Trophoblast cell (in vitro differentiated cells and primary cell): ENCODE measurements at places on chromosomes 4 and X.

GRCh38 chr4:187171706-187172339 is 448.2 kb upstream of the FAT1 start:
- DNase-seq: no peak

DNA sequence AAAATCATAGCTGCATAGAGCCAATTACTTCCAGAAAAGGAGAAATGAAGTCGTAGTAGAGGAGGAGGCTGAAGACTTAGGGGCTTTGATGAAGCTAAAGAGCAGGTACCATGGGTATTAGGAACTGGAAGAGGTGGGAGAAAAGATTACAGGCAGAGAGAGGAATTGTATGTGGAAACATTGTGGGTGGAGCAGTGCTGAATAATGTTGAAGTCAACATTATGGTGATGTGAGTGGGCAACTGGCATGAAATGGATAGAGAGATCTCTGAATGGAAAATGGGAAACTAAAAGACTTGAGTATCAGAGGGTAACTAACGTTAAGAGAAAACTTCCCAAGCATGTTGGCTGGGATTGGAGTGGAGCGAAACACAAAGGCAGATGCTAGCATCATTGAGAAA is 92.5 kb downstream of the AREG start:
- DNase-seq: no peak

DNA sequence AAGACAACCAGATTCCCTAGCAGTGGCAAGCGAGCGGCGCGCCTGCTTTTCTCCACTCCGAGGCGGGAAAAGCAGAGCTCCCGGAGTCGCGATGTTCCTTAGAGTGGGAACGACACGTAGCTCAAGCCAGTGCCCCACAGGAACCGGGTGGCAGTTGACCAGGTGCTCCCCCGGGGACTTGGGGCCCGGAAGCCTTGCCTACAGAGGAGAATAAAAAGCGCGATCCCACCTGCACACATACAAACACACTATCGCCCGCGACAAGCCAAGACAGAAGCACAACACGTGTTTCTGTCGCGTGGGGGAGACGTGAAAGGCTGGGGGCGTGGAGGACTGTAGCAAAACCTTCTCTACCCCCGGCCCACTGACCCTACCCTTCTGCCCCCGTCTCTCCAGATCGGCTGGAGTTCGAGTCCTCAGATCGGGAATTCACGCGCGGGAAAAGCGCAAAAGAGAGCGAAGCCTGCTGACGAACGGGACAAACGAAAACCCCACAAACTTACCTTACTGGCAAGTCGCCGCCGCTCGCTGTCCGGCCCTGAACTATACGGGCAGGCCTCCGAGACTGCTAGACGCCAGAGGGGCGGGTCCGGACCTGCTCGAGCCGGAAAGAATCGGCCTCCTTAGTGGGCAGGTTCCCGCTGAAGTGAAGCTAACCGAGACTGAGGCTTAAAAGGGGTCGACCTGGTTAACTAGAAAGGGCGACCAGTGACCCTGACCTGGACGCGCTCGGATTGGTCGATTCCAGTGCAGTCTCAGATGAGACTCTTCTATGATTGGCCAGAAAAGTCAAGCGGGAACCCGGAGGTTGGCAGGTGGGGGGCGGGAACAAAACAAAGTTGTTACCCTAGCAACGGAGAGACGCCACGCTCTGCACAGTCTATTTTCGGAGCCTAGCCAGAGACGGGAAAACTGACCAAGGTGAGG is at the start of the genes DNAAF6 and NUP62CL:
Gene DNAAF6 (plus strand): TSS at position 842 of the 927 bp plus-strand sequence. CDS start 6,265 bp downstream, outside the sequence.
Gene NUP62CL (minus strand): TSS at position 664 of the 927 bp plus-strand sequence. CDS start 31,287 bp downstream, outside the sequence.
- peak; percentile 72 for DNase-seq

DNA sequence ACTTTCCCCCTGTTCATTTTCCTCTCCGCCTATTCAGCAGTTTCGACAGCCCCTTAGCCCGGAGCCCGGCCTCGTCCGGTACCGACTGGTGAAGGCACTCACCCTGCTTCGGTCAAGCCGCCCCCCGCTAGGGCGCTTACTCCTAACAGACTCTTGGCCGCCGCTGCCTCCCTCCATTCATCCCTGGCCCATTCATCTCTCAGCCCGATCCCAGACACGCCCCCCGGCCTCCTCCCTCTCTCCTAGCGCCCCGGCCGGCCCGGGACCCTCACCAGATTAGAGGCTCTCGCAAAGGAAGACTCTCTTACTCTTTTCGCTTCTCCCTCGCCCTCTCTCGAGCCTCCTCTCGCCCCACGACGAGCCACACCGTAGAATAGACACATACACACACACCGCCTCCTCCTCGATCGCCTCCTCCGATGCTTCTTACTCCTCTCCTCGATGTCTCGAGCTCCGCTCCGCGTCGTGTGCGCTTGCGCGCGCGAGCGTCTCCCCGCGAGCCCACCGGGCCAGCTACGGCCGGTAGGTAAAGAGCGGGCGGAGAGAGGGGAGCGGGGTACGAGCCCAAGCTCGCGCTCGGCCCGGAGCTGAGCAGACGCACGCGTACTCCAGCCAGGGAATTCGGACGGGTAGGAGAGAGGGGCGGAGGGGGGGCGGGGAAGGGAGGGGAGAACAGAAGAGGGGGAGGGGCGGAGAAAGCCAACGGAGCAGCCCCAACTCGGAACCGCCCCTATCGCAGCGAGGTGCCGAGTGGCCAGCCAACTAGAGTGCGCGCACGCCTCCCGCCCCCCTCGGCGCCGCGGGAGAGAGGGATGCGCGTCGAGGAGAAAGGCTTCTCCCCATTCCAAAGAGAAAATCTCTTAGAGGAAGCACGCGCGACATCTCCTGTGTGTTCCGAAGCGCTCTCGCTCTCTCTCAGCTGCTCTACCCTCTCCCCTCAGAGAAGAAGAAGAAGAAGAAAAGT is at the start of gene WNK3:
Gene WNK3 (minus strand): TSS at position 633 of the 964 bp plus-strand sequence.
- DNase-seq: peak; percentile 74

GRCh38 chr4:48483006-48483776 is at the start of gene SLC10A4:
TSS of gene SLC10A4 (plus strand) at chr4:48483343. CDS start at chr4:48483562, 219 bp downstream.
- DNase-seq: peak; percentile 20

GRCh38 chr4:140903522-140904475 is 147.6 kb upstream of the TBC1D9 start:
- no peak for DNase-seq

- DNase-seq: no peak
Measured at GRCh38 chr4:30720661-30721184, 554 bp downstream of the PCDH7 start.

- DNase-seq: no peak
Measured at GRCh38 chrX:10146346-10146745, 10.4 kb upstream of the CLCN4 start.

DNA sequence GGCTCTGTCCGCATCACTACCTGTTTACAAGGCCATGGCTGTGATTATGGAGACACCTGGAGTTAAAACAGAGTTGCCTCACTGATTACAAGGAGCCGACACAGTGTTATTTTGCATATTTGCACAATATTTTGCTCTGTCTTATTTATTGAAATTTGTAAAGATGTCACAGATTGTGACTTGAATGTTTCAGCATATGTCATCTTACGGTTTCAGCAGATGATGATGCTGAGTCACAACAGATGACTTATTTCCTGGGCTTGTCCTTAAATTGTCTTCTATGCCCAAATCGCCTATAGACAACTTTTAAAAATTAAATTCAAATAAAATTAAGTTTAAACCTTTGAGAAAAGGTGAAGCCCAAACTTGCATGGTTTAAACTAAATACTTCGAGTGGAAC is 87.1 kb upstream of the INPP4B start:
- DNase-seq: no peak

- DNase-seq: no peak
Measured at GRCh38 chr4:184891816-184892397, 66.1 kb upstream of the ACSL1 start.

DNA sequence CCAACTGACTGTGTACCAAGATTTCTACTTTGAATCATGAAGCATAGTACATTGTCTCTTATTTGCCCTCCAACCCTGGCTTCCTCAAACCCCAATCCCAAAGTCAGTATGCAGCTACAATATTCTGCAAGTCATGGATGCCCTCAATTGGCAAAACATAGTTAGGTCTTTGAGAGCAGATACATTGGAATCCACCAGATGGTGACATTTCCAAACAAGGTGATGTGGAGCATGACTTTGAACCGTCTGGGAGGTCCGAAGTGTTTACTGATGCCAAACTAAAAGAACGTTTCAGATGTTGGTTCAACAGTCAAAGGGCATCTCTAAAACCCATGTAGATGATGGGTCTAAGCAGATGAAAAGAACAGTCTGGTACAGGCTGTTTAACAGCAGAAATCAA is 43.7 kb upstream of the FRMD7 start:
- peak; percentile 36 for DNase-seq

- DNase-seq: no peak
Measured at GRCh38 chr4:130008461-130008860, 912.5 kb downstream of the C4orf33 start.

DNA sequence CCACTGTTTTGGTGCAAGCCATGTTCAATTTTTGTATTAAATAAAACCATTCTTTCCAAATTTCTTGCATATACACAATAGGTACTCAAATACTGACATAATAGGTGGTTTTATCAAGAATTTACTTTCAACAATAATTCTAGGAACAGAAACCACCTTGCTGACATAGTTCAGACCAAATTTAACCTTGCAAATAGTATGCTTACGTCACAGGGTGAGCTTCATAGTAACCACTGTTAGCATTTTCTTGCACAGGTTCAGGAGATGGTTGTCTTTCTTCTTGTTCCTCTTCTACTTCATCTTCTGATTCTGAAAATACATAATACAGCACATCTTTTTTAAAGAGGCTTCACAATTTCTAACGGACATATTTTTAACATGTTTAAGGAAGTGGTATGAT is 17.6 kb downstream of the G3BP2 start:
- no peak for DNase-seq

DNA sequence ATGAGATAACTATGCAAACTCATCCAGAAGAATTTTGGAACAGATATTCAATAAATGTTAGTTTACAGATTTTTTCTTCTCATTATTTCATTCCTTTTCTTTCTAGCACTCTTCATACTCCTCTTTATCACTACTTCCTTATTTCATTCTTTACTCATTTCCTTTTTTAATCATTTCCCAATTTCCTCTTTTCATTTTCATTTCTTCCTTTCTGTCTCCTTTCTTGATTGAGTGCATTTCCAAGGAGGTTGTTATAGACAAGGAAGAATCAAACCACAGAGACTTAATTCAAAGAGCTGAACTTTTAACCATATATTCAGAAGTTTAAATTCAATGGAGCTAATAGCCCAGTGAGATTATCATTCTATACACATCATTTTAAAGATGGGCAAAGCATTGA is 600.7 kb downstream of the ARAP2 start:
- no peak for DNase-seq

DNA sequence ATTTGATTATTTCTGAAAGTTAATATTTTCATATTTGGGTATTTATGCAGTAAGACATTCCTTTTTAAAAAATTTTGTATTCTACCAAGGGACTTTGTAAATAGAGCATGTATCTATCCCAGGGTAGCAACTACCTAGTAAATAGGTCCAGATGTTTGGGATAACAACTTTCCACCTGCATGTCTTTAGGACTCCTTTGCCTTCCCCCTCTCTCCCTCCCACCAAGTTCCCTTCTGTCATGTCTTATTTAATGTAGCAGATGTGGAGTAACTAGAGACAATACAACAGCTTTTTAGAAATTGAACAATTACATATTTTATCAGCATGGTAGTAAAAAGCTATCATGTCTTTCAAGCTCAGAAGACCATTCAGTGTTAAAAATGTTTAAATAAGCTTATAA is 821.0 kb downstream of the C4orf33 start:
- no peak for DNase-seq

- DNase-seq: no peak
Measured at GRCh38 chrX:129654652-129655546, at the start of gene APLN. TSS of gene APLN (minus strand) at chrX:129654956. CDS start at chrX:129654630, 326 bp downstream.

- DNase-seq: no peak
Measured at GRCh38 chrX:45758319-45758718, 557.6 kb upstream of the DIPK2B start.

DNA sequence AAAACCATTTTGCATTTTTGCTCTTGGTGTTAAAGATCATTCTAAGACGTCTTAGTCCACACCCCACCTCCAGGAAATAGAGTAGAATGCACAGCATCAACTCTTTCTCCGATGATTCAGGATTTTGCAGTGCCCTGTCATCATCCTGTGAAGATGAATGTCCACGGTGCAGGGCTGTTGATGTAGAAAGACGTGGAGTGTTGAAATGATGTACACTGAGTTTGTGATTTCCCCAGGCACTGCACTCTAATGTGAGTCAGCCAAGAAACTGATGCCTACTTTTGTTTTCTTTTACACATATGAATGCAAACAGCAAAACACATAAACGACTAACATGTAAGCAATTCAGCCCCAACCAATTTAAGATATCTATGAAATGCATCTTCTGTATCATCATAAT is 10.5 kb downstream of the LGI2 start:
- DNase-seq: peak; percentile 91

GRCh38 chrX:151516538-151517187 is 46.8 kb upstream of the PASD1 start:
- DNase-seq: no peak

DNA sequence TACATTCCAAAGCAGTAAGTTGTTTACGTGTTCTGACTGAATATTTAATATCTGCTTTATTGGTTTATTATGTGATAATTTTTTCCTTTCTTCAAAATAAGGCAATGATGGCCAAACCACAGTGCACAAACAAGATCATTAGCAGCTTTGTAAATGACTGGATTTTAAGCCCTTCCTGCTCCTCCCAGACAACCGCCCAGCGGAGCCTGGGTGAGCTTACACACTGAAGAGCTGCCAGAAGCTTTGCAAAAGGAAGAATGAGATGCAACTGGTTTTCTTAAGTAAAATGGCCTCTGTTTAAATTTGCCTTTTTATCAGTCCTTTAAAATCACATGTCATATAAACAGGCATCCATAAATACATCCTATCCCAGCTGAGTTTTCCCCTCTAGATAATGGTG is 52.2 kb downstream of the SPARCL1 start:
- no peak for DNase-seq

DNA sequence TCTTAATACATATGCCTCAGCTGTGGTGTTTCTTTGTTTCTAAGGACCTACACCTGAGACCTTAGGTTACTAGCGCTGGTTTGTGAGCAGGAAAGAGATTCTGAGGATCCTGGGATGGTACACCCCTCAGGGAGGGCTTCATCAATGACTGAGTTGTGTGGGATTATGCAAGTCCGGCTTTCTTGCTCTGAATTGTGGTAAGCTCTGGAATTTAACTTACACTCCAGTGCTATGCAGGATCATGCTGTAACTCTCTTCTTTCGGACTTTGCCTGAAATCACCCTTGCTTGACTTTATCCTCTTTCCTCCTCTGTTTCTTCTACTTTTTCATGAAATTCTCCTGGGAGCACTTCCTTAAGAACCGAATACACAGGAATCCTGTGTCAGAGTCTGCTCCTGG is 431.5 kb upstream of the BOD1L1 start:
- no peak for DNase-seq

- no peak for DNase-seq
Measured at GRCh38 chrX:46456125-46456922, 88.9 kb downstream of the ZNF674 start.

GRCh38 chrX:41862562-41863184 is 60.7 kb downstream of the CASK start:
- no peak for DNase-seq

GRCh38 chr4:178778496-178778895 is 1336.3 kb upstream of the AGA start:
- DNase-seq: no peak

GRCh38 chrX:119692191-119693039 is 553 bp downstream of the SEPTIN6 start:
- DNase-seq: peak; percentile 47

GRCh38 chr4:94976371-94977011 is 218.7 kb downstream of the BMPR1B start:
- no peak for DNase-seq

GRCh38 chr4:1167244-1167949 is 5.0 kb downstream of the SPON2 start:
- peak; percentile 83 for DNase-seq
